Smooth muscle cell of the brain vasculature (primary cell): ENCODE measurements at places on chromosomes 4 and X.

- DNase-seq = no peak
Measured at GRCh38 chrX:25166145-25166544, 150.4 kb upstream of the ARX start.

DNA sequence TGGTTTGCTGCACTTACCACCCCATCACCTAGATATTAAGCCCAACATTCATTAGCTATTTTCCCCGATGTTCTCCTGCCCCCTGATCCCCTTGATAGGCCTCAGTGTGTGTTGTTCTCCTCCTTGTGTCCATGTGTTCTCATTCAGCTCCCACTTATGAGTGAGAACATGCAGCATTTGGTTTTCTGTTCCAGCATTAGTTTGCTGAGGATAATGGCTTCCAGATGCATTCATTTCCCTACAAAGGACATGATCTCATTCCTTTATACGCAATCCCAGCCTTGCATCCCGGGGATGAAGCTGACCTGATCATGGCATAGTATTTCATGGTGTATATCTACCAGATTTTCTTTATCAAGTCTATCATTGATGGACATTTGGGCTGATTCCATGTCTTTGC lies 99.0 kb upstream of the DCAF12L2 start:
- DNase-seq = no peak

- no peak for DNase-seq
Measured at GRCh38 chr4:106996490-106996889, 39.6 kb downstream of the DKK2 start.

DNA sequence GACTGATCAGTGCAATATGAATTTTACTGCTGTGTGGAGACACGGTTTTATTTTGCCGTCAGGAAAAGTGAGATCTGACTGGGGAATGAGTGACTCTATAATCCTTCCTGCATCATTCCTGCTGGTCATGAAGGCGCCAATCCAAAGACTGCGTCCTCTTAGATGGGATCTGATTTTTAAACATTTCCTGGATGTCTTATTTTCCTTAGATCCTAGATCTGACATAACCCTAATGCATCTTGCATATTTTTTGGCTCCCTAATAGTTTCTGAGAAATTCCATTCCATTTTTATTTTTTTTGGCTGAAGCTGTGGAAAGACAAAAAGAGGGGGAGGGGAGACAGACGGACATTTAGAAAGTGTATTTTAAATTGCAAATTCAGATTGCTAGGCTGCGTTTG lies 454.9 kb upstream of the FAT1 start:
- no peak for DNase-seq

GRCh38 chr4:152448038-152448707 lies 87.7 kb downstream of the FBXW7 start:
- no peak for DNase-seq

DNA sequence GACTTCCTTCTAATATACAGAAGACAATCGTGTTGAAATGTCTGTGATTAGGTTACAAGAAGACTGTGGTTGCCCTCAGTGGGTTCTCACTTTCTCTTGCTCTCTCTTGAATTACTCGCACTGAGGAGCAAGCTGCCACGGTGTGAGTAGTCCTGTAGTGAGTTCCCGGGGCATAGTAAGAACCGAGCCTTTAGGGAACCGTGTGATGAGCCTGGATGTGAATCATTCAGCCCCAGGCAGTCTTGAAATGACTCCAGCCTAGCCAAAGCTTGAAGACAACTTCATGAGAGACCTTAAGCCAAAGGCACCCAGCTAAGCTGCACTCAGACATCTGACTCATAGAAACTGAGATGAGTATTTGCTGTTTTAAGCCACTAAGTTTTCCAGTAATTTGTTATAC lies 292.7 kb downstream of the SPOCK3 start:
- DNase-seq = no peak

DNA sequence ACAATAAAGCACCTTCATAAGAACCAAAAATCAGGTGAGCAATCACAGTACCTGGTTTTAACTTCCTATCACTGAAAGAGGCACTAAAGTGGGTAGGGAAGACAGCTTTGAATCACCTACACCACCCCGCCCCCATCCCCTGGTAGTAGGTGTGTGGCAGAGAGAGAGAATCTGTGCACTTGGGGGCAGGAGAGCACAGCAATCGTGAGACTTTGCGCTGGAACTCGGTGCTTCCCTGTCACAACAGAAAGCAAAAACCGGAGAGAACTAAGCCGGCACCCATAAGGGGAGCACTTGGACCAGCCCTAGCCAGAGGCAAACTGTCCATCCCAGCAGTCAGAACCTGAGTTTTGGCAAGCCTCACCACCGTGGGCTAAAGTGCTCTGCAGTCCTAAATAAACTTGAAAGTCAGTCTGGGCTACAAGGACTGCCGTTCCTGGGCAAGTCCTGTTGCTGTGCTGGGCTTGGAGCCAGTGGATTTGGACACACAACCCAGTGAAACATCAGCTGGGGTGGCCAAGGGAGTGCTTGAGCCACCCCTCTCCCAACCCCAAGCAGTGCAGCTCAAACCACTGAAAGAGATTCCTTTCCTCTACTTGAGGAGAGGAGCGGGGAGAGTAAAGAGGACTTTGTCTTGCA lies 32.1 kb downstream of the NDUFB11 start:
- DNase-seq = no peak

DNA sequence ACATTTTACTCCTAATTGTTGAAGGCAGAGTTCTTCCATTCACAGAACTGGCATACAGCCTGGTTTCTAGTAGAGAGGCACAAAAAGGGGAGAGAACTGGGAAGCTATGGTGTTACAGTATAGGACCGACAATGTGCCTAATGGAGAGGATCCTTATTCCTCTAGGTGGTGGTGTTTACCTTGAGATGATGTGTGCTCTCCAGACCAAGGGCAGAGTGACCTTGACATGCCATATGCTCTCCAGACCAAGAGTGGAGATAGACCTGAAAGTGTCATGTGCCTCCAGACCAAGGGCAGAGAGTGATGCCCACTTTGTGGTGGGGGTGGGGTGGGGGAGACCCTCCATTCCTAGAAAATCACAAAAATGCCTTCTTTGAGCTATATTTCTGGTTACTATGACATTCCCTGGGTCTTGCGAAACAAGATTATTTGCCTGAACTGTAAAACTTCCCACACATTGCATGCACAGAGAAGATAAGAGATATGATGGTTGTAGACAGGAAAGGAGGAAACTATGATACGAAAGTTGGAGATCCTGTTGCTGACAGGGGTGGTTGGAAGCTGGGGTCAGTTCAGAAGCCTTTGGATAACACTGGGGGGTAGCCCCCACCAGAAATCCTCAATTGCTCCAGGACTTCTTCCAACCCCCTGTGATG lies 119.7 kb downstream of the TEX13C start:
- no peak for DNase-seq

DNA sequence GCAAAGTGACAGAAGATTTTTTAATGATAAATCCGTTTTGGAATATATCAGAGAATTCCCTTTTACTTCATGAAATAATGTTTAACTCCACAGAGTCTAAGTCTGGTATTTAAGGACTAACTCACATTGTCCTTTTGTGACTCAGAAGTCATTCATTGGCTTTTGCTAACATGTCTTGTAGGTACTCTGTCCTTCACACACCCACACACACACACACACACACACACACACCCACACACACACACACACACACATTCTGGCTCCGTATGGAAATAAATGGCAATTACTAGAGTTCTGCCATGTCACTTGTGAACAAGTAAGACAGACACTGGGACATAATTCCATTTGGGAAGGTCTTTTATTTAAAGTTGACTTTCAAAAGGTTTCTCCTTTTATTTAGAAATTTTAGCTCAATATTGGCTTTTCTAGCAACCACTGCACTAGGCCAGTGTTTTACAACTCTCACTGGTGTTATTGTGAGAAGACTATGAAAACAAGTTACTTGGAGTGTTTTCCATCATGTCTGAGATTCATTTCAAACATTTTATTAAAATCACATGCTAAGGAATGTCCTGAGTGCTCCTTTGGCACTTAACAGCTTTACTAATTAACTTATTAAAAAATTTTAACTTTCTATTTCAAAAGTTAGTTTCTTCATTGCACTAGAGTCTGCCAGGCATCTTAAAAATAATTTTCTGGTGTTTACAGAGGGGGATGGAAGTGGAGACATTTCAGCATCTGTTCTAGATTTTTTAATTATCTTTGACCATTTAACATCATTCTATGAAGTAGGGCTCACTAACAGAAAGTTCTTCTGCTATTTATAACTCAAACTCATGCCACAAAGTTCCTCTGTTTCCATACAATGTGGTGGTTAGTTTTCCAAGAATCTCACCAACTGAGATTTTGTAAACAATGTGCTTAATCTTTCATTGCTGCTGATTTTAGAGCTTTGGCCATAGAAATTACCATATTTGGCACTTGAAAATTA lies 240.3 kb upstream of the GPC4 start:
- DNase-seq = no peak

DNA sequence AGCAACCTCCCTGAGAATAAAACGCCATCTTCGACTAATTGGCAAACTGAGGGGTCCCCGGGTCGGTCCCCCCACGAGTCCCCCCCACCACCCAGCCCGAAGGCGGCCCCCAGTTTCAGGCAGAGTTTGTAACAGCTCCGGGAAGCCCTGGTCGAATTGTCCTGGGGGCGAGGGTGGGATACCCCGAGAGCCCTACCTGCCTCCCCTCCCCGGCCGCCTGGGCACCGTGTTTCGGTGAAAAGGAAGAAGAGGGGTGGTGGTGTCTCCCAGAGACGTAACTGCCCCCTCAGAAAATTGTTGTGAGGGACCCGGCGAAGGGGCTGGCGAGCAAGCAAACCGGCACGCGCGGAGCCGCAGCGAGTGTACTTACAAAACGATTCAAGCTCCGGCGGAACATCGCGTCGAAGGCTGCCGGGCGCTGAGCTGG lies 1.2 kb downstream of the ATP11C start:
- no peak for DNase-seq

DNA sequence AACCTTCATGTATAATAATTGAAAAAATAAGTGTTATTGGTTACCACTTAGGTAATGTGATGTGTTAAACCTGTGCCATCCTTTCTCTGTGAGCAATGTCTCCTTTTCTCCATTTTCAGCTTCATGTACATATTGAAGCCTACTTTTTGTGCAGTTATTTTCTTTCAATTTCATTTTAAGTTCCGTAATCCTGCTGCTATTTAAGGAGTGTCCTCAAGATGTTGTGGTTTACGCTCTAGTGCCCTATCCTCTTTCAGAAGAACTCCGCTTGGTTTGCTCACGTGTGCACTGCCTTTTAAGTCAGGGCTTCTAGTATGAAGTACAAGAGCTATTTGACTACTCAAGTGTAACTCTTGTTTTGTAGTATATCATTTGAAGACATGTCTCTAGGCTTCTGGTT lies 2253.2 kb upstream of the TENM3 start:
- DNase-seq = no peak

DNA sequence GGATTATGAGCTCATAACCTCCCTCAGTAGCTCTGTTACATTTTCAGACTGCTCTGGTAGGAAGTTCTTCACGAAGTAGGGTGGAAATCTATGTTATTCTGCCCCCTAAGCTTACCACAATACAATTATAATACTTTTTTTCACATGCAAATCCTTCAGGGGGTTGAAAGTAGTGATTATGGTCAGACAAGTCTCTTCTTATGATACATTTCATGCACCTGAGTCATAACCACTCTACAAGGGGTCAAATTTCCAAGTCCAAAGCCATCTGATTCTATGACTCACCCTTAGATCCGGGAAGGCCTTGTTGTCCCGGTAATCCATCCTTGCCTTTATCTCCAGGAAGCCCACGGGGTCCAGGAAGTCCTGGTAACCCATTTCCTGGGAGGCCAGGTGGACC lies 95.2 kb downstream of the ATG4A start:
- no peak for DNase-seq

- no peak for DNase-seq
Measured at GRCh38 chr4:152101556-152102435, 341.0 kb upstream of the GATB start.

DNA sequence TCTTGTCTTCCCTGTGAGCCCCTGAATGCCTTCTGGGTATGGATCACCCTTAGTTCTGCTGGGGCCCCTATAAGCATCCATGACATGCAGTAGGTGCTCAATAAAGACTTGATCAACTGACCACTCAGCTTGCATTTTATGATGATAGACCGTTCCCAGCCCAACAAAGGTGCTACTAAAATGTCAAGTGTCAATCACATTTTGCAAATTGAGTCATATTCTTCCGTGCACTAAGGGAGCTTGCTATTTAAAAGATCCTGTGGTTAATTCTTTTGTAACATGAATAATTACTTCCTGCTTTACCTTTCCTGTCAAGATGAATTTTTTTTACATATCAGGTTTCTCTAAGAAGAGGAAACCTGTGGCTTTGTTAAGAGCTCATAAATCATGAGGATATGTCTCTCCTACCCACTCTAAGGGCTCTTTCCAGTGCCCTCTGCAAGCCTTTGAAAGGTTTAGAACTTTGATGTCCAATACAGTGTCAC lies 47.6 kb downstream of the SH3KBP1 start:
- no peak for DNase-seq

DNA sequence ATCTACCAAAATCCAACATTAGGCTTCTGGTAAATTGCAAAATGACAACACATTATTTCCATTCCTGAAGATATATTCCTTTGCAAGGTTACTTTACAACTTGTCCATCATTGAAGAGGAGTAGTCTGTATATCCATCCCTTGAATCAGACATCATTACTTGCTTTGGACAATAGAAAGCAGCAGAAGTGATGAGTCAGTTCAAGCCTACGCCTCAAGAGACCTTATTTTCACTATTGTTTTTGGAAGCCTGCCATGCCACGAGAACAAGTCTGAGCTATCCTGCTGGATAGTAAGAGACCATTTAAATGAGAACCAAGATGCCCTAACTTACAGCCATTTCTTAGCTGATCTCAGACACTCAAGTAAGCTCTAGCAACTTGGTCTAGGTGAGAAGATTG lies 246.0 kb upstream of the HHIP start:
- peak; percentile 90 for DNase-seq

- no peak for DNase-seq
Measured at GRCh38 chr4:112214390-112215264, 17.0 kb upstream of the AP1AR start.

GRCh38 chr4:145880355-145880960 lies 58.2 kb downstream of the ZNF827 start:
- DNase-seq = no peak

DNA sequence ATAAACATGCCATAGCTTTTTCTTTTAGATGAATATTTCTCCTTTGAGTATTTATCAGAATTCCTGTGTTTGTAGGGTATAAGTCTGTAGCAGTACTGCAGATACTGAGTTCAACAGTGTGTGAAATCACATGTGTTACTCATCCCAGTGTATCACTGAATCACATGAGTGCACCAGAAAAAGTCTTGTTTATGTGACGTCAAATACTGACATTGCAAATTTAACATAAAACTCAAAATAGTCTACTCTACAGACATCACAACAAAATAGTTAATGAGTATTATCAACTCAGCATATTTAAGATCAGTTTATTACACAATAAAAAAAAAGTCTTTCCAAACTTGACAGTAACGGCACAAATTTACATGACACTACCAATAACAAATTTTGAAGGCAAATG lies 221.3 kb downstream of the DCTD start:
- no peak for DNase-seq

GRCh38 chrX:46381630-46382029 lies 163.6 kb downstream of the ZNF674 start:
- no peak for DNase-seq

- no peak for DNase-seq
Measured at GRCh38 chr4:14887842-14888433, 114.3 kb upstream of the CPEB2 start.
